ENCODE measurements at places on chromosomes 16 and 17.
A peak's percentile ranks its signal among the peaks of the same experiment; 100 is the strongest.

DNA sequence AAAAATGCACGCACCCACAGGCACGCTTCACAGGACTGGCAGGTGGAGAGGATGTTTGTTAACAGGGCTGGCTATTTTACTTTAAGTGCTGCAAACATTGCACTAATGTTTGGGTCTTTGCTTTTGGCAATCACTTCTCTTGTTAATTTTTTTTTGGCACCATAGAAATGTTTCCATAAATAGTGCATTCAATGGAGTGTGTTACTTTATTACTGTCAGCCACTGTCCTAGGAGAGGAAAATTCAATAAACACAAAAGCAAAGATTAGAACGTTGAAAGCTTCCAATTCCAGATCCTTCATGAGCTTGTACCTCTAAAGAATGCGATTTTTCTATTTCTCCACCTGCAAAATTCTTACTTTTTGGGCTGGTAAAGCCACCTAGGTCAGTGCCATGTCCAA is 743.5 kb downstream of the WWOX start:
- DNase-seq, result no peak

GRCh38 chr16:67546761-67547422 is 15.4 kb upstream of the CTCF start:
- DNase-seq, result peak; percentile 69

- no peak for DNase-seq
Measured at GRCh38 chr16:30982548-30983288, 2.3 kb upstream of the HSD3B7 start.

GRCh38 chr17:1627182-1627981 is 1.3 kb downstream of the SLC43A2 start:
- no peak for DNase-seq

GRCh38 chr16:10180042-10180770 is 2.0 kb downstream of the GRIN2A start:
- DNase-seq, result no peak

DNA sequence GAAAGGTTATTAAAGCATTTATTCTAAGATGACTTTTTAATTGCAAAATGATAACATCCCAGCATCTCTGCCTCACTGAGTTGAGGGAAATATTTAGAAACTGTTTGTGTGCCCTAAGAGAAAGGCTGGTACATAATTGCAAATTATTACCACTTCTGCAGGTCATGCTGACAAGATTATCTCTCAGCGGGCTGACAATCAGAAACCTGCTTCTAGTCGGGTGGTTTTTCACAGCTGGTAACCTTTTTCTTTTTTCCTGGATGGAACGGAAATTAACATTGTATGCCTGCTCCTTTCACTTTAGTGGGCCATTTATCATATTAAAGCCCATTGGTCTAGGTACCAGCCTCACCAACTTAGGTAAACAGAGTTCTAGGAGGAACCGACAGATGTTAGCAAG is 17.0 kb upstream of the NUDT7 start:
- DNase-seq, result no peak

DNA sequence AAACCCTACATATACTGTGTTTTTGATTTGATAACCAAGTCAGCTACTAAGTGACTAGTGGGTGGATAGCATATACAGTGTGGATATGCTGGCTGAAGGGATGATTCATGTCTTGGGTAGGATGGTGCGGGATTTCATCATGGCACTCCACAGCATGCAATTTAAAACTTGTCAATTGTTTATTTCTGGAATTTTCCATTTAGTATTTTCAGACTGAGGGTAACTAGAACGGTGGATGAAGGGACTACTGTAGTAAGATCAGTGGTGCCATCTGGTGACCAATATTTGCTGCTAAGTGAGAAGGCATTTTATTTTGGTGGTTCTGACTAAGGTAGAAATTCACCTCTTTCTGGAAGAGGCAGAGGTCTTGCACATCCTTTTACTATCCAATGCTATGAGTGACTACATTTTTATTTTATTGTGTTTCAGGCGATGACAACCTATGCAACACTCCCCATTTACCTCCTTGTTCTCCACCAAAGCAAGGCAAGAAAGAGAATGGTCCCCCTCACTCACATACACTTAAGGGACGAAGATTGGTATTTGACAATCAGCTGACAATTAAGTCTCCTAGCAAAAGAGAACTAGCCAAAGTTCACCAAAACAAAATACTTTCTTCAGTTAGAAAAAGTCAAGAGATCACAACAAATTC is 3.1 kb downstream of the CDC6 start:
- DNase-seq, result peak; percentile 36

DNA sequence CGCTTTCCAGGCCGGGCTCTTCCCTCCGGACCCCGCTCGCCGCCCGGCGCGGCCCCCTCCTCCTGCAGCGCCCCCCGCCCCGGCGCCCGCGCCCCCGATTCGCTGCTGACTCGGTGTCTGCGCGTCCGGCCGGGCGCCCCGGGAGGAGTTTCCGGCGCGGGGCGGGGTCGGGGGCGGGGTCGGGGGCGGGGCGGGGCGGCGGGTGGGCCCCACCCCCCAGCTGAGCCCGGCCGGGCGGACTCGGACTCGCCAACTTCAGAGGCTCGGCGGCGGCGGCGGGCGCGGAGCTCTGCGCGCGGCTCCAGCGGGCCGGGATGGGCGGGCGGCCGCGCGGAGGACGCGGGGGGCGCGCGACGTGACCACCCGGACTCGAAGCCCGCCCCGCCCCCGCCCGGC is at the start of gene METRNL:
Gene METRNL, plus strand, starts transcription at position 258 of the 396 bp plus-strand sequence. CDS start 207 bp downstream, outside the sequence.
- no peak for DNase-seq

GRCh38 chr17:61416540-61417363 is 17.1 kb downstream of the TBX2 start:
- peak; percentile 71 for DNase-seq

GRCh38 chr17:16477255-16477654 is 14.7 kb downstream of the LRRC75A start:
- DNase-seq, result no peak

DNA sequence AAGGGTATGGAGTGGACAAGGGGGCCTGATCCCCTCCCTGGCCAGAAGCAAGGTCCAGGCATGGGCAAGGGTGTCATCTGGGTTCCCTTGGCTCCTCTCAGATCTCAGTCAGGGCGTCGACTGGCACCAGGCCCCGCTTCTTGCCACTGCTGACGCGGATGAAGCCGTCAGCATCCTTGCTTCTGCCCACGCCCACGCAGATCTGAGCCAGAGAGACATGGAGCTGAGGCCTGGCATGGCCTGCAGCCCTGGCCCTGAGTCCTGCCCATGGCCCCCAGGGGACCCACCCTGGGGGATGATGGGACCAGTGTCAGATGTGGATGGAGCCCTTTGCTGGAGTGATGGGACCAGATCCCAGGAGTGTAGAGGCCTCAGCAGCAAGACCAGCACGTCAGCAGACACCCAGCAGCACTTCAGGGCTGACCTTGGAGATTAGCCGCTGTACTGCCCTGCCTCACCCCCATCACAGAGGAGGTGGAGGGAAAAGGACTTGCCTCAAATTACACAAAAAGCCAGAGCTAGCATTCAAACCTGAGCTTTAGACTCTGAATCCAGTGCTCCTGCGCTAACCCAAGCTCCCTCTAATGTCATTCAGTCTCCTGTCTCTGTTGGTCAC is 12.2 kb downstream of the RPL19 start:
- no peak for DNase-seq

DNA sequence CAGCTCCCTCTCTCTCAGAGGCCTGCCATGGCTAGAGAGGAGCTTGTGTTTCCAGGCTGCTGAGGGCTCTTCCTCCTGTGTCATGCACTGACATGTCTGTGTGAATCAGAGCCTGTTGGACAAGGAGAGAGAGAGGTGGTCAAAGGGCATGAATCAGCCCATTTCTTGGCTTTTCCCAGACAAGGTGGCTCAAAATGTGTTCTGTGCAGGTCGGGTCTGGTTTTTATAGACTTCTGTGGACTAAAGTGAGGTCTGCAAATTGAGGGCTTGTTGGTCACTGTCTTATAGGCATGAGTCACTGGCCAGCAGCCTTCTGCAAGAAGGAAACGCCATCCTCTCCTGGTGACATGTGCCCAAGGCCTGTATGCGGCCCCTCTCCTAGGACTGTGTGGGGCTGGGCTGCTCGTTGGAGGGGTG is 97.9 kb downstream of the FOXL1 start:
- no peak for DNase-seq

DNA sequence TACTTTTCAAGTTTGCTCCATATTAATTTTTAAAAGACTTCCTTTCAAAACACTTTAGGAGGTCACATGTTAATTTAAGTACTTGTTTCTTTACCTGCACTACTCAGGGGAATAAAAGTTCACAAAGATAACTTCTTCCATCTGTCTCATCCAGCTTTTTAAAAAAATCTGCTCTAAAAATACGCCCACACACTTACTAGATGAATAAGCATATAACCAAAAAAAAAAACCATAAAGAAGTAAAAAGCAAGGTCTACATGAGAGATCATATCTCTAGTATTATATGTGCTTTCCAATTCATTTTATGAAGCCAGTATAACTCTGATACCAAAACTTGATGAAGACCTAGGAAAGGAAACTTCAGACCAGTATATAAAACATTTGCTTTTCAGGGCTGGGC is 17.2 kb downstream of the SKAP1 start:
- no peak for DNase-seq

DNA sequence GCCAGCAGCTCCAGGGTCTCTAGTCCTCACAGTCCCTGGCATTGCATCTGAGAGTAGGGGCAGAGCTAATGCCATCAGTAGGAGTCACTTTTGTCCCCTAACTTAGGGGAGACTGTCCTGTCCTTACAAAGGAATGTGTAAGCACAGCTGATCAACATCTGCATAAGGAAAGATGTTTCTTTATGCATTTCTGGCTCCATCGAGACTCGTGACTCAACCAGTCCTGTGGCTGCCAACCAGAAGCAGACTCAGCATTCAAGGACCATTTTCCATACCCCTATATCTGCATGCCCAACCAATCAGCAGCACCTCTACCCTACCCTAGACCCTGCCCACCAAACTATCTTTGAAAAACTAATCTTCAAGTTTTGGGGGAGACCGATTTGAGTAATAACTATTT is 8.2 kb upstream of the MPP2 start:
- no peak for DNase-seq

GRCh38 chr17:21039839-21040575 is 2.8 kb downstream of the USP22 start:
- peak; percentile 70 for DNase-seq

GRCh38 chr17:37747222-37747621 is 2.4 kb upstream of the HNF1B start:
- DNase-seq, result no peak

DNA sequence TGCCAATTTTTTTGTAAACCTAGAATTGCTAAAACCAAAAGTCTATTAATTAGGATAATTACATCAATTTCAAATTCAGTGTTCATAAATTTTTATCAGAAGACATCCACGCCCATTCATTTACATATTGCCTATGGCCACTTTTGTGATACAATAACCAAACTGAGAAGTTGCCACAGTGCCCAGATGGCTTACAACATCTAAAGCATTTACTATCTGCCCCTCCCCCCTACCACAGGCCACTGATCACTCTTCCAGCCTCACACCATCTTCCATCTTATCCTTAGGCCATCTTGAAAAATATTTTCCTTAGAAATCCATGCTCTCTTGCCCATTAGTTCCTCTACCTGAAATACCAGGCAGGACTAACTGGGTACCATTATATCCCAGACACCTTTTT is 6.3 kb upstream of the PRKAR1A start:
- DNase-seq, result no peak

DNA sequence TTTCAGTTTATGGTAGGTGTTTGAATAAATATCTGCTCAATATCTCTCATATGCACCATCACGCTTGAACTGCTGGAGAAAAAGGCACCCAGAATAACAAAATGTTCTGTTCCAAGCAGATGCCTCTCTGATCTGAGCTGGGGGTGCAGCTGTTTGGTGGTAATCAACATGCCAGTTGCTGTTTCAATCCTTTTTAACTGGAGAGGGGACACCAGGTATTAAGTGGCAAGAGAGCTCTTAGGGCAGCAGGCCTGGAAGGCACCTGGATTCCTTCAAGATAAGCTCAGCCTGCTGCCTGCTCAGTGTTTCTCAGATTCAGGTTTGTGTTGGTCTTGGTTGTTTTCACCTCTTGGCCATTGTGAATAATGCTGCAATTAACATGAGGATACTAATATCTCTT is 27.2 kb upstream of the VAT1L start:
- no peak for DNase-seq

GRCh38 chr17:21524211-21524591 is 148.0 kb downstream of the KCNJ12 start:
- DNase-seq, result peak; percentile 82

DNA sequence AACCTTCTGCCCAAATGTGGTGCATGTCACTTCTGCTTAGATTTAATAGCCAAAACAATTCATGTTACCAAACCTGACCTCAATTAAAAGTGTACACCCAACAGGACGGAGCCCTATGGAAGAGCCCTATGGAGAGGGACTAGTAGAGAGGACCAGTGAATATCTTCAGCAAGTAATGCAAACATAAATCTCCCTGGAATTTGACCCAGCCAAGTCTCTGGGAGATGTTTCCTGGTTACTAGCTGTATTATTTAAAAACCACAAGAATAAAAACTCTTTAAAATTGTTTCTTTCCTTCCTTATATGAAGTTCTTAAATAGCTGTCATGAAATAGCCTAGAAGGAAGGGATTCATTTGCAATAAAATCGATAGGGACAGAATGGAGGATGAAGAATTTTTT is 255.8 kb downstream of the CDH11 start:
- no peak for DNase-seq

DNA sequence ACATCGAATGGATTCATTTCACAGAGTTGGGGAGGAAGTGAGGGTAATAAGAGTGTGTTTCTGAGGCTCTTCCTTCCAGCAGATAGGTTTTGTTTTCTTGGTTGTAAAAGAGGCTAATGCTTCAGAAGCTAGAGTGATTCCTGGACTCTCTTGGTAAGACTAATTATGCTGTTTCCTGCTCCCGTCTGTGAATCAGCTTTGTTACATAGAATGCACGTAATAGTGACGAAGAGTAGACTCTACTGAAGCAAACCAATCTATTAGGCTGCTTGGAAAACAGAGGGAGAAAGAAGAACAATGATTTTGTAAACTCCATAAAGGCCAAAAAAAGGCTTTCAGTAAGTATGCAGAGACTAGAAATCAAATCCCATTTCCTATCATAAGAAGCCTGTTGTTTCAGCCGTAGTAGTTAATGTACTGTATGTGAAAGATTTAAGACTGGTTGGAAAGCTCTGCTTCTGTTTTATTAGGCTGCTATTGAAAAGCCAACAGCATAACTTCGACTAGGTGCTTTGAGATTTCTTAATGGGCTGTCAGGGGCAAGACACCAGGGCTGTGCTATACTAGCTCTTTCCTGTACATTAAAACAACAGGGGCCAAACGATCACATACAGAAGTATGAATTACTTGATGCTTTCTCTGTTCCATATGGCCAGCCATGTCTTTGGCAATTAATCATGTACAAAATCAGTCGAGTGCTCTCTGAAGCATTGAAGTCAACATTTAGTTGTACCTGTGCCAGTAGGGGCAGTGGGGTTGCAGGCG is 219.0 kb downstream of the FTO start:
- peak; percentile 45 for DNase-seq
